ENCODE measurements at places on chromosomes 12 and 14.

GRCh38 chr12:100185361-100185894 lies 15.2 kb upstream of the ACTR6 start:
- DNase-seq: no peak

DNA sequence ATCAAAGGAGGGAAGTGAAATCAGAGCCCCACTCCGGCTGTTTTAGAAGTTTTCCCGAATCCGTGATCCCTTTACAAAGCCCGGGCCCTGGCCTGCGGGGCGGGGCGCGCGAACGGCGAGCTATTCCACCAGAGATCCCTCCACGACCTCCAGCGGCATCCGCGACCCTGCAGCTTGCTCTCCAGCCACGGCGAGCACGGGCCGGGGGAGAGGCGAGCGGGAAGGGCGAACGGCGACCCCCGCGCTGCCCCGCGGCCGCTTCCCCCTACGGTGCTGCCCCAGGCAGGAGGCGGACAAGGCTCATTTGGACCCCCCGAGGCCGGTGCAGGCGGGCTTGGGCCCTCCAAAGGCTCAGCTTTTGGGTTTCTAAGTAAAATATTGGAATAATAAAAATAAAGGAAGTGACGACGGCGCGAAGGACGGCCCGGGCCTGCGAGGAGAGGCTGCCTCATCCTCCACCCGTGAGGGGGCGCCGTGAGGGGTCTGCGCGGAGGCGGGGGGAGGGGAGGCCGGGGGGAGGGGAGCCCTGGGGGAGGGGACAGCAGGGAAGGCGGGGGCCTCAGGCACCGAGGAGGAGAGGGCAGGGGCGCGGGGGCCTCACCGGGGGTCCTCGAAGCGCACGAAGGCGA lies 613 bp downstream of the SRSF9 start:
- DNase-seq: peak; percentile 41

GRCh38 chr14:72332871-72333270 lies 400.6 kb downstream of the RGS6 start:
- DNase-seq: no peak

DNA sequence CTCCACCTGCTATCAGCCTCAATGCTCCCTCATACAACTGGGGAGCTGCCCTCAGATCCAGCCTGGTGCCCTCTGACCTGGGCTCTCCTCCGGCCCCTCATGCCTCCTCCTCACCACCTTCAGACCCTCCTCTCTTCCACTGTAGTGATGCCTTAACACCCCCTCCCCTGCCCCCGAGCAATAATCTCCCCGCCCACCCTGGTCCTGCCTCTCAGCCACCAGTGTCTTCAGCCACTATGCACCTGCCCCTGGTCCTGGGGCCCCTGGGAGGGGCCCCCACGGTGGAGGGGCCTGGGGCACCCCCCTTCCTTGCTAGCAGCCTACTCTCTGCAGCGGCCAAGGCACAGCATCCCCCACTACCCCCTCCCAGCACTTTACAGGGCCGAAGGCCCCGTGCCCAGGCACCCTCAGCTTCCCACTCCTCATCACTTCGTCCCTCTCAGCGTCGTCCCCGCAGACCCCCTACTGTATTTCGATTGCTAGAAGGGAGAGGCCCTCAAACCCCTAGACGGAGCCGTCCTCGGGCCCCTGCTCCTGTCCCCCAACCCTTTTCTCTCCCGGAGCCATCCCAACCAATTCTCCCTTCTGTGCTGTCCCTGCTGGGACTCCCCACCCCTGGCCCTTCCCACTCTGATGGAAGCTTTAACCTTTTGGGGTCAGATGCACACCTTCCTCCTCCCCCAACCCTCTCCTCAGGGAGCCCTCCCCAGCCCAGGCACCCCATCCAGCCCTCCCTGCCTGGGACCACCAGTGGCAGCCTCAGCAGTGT lies 3.2 kb downstream of the MBD6 start:
- no peak for DNase-seq

DNA sequence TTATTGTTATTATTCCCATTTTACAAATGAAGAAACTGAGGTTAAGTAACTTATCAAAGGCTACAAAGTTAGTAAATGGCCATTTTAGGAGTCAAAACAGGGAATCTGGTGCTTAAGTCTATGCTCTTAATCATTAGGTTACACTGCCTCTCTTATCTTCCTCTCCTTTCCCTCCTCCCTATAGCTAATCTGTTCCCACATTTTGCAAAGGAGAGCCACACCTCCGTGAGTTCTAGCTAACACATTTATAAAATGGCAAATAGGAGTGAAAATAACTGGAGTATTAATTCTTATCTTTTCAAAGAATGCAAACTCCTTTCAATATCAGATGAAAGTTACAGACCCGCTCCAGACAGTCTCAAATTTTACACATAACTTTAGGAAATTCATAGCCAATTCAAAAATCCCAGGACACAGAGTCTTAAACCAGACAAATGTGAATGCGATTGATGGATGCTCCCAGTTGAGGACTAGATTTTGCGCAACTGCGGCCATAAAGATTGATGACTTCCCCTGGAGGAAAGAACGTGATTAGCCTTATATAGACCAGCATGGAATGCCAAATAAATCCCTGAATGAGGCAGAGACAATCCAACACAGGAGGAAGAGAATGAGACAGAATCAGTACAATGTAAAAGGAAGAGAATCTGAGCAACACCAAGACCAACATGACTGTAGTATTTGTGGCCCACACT lies 225.0 kb upstream of the ARID2 start:
- no peak for DNase-seq

DNA sequence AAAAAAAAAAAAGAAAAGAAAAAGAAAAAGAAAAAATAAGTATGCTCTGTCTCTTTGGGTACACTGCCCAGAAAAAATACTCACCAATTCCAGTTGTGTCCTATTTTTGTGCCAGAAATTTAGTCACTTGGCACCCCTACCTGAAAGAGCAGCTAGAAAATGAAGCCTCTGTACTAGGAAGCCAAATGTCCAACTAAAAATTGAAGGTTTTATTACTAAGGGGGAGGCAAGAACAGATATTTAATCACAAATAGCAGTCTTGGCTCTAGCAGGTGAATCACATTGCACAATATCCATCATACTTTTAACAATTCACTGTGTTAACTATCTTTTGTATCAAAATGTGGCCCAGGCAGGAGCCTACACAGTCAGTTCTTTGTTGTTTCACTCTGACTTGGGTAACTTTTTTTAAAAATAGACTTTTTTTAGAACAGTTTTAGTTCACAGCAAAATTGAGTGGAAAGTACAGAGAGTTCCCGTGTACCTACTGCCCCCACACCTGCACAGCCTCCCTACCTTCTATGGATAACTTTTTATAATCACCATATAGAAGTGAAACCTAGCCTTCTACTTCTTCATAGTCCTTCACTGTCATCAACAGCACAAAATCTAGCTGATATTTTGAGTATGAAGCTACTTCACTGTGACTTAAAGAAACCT lies 87.1 kb upstream of the ATF7IP start:
- no peak for DNase-seq

GRCh38 chr14:100900837-100901390 lies 2.6 kb downstream of the RTL1 start:
- no peak for DNase-seq

- no peak for DNase-seq
Measured at GRCh38 chr14:52227619-52228222, 39.8 kb upstream of the PTGDR start.

DNA sequence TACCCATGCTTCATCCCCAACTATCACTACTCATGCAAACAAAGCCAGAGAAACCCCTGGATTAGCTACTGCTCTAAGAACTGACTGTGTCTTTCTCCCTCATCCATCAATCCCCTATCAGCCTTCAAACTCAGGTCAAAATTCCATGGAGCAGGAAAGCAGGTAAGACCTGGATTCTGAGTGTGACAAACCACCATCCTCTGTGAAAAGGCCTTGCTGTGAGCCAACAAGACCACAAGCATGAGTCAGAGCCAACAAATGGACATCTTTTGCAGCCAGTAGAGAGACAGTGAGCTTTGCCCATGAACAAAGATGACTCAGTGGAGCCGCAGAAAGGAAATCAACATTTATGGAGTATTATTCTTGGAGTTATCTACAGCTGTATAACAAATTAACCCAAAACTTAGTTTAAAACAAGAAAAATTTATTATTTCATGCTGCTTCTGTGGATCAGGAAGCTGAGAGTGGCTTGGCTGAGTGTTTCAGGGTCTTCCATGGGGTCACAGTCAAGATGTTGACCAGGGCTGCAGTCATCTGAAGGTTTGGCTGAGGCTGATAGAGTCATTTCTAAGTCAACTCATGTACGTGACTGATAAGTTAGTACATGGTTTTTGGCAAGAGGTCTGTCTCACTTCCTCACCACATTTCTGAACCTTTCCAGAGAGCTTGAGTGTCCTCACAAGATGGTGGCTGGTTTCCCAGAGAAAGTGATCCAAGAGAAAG lies 61.1 kb downstream of the PITPNM2 start:
- DNase-seq: no peak

DNA sequence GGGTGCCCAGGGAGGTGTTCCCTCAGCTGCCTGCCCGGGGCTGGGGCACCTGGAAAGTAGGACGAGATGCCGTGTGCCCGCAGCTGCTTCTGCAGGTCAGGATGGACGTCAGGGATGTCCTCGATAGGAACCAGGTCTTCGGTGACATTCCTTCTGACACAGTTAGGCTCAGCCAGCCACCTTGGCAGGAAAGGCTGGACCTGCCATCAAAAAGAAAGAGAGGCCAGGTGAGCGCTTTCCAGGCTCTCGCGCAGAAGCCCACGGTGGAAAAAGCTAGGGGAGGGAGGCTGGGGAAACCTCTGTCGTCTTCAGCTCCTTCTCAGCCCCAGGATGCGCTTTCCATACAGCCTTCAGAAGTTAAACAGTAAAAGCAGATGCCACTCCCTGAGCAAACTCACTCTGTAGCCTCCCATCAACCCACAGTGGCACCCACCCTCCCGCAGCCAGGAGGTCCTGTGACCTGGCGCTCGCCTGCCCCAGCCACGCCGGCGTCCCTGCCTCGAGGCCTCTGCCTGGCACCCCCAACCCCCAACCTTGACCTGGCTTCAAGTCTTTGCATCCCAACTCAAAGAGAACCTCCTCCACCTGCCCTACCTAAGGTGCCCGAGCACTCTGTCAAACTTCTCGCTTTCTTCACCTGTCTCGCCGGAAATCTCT lies 1.3 kb downstream of the DDX51 start:
- DNase-seq: no peak

DNA sequence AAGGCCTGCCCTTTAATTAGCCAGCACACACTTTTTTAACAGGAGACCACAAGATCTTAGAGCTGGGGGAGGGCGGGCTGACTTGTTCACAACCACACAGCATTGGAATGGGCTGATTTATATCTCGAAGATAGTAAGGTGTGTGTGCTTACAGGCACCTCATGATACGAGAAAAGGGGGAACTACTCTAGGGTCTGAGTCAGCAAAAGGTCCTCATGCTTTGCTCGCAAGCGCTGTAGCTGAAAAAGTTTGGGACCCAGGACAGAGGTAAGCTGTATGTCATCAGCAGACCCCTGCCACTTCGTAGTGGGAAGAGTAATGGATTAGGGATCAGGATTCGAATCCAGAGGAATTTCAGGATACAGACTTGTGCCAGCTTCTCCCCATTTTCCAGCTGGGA lies 88.9 kb upstream of the RBM19 start:
- no peak for DNase-seq

DNA sequence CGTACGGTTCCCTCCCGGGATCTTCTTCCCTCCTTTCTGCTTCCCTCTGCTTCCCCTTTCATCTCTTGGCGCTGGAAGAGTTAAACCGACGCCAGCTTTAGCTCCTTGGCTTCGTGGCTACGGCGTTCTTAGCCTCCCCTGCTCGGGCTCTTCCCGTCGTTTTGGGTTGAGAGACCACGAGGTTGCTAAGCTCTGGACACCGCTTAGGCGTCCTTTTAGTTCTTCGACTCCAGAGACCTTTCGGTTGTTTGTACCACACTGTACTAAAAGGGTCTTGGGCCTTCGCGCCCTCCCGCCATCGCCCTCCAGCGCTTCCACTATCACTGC lies 545 bp downstream of the CPSF2 start:
- no peak for DNase-seq

DNA sequence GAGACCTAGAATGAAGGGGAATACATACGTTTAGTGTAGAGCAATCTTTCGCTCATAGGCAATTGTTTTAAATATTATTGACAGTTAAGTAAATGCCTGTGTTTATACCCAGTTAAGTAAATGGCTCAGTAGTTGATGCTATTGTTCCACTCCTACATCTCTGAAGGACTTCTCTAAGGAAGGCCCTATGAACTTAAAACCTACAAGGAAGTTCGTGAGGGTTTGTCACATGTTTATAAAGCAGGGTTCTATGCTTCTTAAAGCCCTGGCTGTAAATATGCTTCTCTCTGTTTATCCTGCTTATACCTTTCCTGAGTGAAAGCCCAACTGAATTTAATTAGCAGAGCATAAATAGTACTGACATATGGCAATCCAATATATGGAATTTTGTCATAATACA lies 282.1 kb upstream of the NPAS3 start:
- DNase-seq: no peak

DNA sequence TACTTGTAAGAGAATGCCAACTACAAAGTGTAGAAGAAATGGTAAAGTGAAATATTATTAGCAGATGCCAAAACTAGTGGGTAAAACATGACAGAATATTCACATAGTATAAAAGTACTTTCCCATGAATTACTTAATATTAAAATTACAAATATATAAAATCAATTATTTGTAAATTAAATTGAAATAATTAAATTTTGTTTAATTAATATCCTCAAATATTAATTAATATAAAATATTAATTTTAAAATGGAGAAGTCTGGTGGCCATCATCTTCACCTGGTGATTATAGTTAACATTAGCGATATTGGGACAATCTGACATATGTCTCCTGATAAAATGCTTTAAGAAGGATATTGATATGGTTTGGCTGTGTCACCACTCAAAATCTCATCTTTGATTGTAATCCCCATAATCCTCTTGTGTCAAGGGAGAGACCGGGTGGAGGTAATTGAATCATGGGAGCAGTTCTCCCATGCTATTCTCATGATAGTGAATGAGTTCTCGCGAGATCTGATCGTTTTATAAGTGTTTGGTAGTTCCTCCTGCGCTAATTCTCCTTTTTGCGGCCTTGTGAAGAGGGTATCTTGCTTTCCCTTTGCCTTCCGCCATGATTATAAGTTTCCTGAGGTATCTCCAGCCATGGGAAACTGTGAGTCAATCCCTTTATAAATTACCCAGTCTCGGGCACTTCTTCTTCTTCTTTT lies 55.0 kb upstream of the SGPP1 start:
- DNase-seq: no peak

- no peak for DNase-seq
Measured at GRCh38 chr12:91287753-91288152, 105.1 kb upstream of the DCN start.

GRCh38 chr14:45298423-45299117 lies 45.6 kb upstream of the MIS18BP1 start:
- DNase-seq: no peak

GRCh38 chr12:23949348-23950209 lies at the start of gene SOX5:
TSS of gene SOX5 (minus strand) at chr12:23949670. CDS start at chr12:23949601, 69 bp downstream.
- DNase-seq: no peak

DNA sequence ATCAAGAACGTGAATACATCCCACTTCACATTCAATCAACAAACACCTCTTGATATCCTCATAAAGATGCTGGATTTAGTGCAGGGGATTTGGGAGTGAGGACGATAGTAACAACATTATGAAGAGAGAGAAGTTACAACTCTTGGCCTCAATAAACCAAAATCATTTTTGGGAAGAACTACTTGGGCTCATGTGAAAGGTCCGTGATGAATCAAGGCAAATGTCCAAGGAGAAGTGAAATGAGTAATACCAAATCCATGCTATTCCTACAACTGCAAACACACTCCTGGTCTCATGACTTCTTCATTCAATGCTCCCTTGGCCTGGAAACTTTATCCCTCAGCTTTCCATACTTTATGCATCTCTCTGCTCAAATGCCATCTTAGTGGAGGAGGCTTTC lies 162.0 kb upstream of the LMNTD1 start:
- DNase-seq: no peak

- no peak for DNase-seq
Measured at GRCh38 chr12:122729583-122730214, 945 bp downstream of the HCAR1 start.

GRCh38 chr14:24399999-24400718 lies 1.4 kb downstream of the NYNRIN start:
- no peak for DNase-seq

Data from stimulated activated CD4-positive, alpha-beta T cell treated with anti-CD3 and anti-CD28 coated beads, Interleukin-1b, Interleukin-23, amount 100 ng/mL, for 1 hour (primary cell).